ENCODE measurements at places on chromosomes 13 and 19. TPM values are rescaled to one million over a fixed set of nuclear protein-coding genes. Genes with fewer than 3 reads are reported as not detected.
A peak's percentile ranks its signal among the peaks of the same experiment; 100 is the strongest.

GRCh38 chr13:50934735-50935435 lies 25.3 kb downstream of the RNASEH2B start:
- DNase-seq: no peak

Gene IRS2
- 12.3 TPM for polyA plus RNA-seq

- DNase-seq: no peak
Measured at GRCh38 chr13:76163761-76164160, 527.6 kb downstream of the LMO7 start.

Gene ZFR2
- 3.2 TPM for polyA plus RNA-seq

- no peak for DNase-seq
Measured at GRCh38 chr19:45887200-45887710, 1.3 kb upstream of the IRF2BP1 start.

Gene B3GNT3
- polyA plus RNA-seq: 8.8 TPM

DNA sequence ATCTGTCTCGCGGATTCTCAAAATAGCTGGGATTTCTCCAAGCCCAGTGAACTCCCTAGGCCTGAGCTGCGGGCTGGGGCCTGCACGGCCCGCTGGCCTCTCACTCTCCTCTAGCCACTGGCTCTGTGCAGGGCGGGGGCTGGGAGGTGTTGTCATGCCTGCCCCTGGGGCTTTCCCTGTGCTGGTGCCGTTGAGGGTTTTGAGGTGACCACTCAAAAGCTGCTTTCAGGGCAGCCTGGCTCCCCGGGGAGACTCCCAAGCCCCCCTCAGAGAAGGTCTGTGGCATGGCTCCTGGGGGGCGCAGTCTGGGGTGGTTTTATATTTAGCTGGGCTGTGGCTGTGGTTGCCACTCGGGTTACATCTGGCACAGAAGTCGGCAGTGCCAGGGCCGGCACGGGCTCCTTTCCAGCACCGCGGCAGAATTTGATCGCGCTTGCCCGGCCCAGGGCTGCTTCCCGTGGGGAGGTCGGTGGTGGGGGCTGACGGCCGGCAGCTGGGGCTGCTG lies 10.0 kb downstream of the NDUFB7 start:
- DNase-seq: peak; percentile 11

Measured in renal cortex interstitium (tissue), 15 donors.